ENCODE measurements at places on chromosomes 2 and 18.
A peak's percentile ranks its signal among the peaks of the same experiment; 100 is the strongest.

DNA sequence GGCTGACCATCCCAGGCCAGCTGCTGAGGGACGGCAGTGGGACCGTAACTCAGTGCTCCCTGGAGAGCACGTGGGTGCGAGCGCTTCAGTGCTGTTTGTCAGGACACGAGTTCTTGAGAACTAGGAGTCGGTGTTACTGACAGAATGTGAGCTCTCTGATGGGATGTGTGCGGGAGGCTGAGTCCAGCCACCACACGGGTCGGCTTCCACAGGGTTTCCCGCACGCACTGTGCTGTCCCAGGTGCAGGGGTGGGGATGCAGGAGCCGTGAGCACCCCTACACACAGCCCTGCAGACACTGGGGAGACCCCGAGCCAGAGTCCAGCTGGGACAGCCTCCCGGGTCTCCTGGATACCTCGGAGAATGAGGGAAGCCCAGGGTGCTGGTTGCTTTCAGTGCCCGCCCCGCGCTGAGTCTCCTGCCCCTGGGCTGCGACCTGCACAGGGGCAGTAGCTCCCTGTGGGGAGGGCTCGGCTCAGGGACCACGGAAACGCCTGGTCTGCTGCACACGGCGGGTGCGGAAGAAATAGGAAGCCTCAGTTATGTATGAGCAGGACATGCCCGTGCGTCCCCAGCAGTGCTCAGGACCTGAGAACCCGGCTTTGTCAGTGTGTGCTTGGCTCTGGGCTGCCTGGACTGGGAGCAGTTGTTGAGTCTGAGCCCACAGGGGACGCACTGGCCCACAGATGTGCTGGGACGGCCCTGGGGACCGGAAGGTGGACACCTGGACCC, 71.2 kb downstream of the KCNG2 start:
- DNase-seq: no peak

DNA sequence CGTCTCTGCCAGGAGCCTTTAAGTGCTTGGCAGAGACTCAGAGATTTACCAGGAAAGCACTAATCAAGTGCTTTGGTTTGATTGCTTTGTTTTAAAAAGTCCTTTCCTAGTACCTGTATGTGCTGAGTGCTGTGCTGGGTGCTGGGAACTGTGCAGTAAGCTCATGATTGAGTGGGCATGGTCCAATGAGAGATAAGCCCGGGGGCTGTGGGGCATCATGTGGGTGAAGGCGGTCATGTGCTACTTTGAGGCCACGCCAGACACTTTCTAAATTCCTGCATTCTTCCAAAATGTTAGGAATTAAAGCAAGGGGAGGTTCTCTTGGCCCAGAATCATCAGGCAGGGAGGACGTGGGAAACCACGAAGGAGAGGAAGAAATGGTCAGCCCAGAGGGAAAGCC, 109.0 kb downstream of the ACAA2 start:
- DNase-seq: no peak

DNA sequence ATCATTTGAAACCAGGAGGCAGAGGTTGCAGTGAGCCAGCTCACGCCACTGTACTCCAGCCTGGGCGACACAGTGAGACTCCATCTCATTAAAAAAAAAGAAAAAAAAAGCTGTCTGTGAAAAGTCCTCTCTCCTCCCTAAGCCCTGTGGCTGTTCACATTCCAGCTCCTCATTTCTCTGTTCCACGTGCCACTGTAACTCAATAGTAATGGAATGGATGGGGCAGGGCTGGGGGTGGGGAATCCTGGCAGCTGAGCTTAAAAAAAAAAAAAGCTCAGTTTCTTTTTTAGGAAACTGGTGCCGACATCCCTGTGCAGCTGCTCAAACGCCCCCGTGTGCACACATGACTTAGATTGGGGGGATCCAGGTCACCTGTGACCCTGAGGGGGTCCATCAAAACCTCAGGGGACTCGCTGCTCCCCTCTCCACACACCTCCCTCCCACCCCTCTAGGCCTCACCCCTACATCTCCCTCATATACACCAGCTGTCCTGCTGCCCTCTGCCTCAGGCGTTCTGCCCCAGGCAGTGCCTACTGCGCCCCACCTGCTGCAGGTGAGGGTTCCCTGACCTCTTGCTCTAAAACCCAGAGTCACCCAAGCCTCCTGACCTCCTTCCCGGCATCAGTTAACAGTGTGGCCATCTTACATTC, 255.4 kb downstream of the AGAP1 start:
- DNase-seq: no peak

GRCh38 chr2:35099342-35099741, 1256.2 kb upstream of the CRIM1 start:
- DNase-seq: no peak

DNA sequence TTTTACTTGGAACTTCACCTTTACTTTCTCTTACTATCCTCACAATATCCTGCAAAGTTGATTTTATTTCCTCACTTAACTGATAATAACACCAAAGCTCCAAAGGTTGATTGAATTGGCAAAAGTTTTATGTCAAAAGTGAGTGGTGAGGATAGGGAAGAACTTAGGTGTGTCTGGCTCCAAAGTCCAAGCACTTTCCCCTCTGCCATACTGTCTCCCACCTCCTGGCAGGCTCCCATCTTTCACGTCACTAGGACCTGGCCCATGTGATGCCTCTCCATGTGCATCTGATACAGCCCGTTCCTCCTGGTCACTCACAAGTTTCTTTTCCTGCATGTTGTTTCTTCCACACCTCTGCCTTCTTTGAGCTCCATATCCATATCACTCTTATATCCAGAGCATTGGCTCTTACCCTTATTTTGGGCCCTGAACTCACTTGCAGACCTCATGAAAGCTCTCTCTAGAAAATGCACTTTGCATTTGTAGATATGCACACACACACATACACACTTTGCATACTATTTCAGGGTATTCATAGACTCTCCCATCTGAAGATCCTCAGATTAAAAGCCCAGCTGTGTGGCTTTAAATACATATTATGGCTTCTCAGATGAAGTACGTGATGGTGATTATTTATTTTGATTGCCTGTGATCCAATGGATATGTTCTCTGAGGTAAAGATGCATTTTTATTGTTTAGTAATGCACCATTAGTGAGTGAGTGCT, 12.3 kb downstream of the MEP1B start:
- peak; percentile 53 for DNase-seq

DNA sequence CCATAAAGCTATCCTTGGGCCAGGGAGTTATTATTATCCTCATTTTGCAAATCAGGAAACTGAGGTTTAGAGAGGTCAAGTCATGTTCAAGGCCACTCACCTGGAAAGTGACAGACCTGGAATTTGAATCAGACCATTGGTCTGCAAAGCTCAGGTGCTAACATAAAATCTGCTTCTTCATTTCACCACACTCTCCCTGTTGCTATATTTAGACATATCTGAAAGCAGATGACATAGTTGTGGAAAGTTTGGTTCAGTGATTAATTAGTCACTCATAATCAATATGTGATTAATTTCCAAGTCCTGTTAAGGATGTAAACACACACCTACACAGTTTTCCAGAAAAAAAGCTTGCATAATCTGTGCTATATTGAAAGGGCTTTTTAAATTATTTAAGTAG, 57.4 kb downstream of the LINC00305 start:
- DNase-seq: no peak

- DNase-seq: no peak
Measured at GRCh38 chr2:10331702-10332401, 29.1 kb downstream of the HPCAL1 start.

GRCh38 chr2:61177727-61178549, 15.9 kb downstream of the C2orf74 start:
- no peak for DNase-seq

DNA sequence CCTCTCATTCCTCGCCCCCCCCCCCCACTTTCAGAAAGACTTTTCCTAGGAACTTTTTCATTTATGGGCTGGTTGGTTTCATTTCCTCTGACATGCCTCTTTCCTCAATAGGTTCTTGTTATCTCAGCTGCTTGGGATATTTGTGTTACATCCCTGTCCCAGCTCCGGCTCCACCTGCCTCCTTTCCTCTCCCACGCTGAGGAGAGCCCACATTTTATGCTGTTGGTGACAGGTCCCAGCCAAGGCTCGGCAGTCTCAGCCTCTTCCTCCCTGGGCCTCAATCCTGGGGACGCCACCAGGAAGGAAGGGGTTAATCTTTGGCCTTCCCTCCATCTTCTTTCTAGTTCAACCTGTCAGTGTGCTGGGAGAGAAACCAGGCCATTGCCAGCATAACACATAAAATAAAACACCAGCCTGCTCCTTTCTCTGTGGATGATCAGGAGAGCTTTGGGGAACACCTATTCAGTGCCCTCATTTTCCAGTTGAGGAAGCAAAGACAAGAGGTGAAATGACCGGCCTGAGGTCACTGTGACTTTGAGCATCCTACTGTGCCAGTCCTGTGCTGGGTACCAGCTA, 216.9 kb upstream of the TNP1 start:
- DNase-seq: no peak

DNA sequence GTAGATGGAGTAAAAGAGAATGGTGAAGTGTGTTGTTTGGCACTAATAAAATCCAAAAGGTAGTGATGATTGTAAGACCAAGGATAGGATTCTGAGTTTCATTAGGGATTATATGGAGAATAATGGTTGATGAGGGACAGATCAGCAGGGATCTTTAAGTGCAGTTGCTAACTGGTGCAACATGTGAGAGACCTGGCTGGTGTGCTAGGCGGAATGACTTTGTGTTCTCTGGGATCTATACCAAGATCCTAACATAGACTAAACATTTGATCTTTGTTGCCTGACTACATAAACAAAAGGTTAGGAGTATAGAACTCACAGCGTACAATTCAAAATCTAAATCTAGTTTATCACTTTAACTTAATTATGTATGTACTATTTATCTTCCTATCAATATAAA, 135.4 kb downstream of the PTRHD1 start:
- DNase-seq: no peak

DNA sequence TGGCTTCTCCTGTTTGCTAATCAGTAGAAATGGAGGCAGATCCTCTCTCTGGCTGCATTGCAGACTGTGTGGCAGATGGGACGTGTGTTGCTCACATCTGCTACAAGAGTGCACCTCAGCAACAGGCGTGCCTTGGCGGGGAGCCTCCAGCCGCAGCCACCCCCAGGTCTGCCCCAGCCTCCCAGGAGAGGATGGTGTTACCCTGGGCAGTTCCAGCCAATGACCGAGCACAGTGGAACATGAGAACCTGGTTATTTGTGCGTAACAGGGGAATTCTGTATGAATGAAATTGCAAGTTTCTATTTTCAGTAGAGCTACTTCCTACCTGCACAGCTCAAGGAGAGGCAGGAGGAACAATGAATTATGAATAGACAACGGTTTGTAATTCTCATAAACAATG, 130.6 kb upstream of the CBLN2 start:
- DNase-seq: no peak

- no peak for DNase-seq
Measured at GRCh38 chr2:173008786-173009185, 66.9 kb upstream of the MAP3K20 start.

DNA sequence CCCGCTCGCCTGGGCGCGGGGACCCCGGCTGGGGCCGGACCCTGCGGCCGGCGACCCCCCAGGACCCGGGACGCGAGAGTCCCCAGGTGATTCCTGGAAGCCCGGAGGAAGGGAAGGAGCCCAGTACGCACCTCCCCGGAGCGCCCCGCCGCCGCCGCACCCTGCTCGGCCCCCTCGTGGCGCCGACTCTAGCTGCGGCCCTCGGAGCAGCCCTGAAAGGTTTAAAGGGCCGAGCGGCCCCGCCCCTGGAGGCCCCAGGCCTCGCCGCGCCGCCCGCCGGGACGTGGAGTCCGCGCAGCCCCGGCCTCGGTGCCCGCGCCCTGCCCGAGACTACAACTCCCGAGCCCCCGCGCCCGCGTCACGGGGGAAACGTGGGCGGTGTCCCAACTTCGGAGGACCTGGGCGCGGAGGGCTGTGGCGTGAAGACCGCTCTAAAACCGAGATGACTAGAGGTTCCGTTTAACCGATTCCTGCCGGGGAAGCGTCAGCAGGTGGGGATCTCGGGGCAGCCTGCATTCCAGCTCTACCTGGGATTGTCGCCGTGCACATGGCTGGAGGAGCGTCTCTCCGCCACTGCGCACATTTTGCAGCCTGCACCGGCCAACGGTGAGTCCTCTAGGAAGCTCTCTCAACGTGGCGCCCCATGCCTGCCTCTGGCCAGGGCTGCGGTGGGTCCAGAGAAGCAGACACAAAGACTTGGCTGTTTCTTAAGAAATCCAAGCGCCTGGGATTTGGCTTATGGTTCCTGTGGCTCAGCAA, at the start of gene TMEM150A:
TMEM150A (minus strand) TSS at position 223 of the 759 bp plus-strand sequence. CDS start 750 bp downstream, outside the sequence.
- peak; percentile 90 for DNase-seq

GRCh38 chr2:238513346-238513745, 86.6 kb downstream of the ASB1 start:
- peak; percentile 10 for DNase-seq

DNA sequence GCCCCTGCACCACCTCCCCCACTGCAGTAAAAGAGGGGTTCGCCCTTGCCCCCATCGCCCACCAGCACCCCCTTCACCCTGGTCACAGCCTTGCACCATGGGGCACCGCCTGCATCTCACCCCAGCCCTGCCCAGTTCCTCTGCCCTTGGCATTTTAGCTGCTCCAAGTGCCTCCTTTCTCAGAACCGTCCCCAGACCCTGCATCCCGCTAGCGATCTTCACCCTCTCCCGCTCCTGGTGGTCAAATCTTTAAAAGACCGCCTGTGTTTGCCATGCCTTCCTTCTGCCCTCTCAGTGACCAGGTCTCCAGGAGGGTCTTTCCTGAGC, 114.7 kb upstream of the OTOS start:
- no peak for DNase-seq

DNA sequence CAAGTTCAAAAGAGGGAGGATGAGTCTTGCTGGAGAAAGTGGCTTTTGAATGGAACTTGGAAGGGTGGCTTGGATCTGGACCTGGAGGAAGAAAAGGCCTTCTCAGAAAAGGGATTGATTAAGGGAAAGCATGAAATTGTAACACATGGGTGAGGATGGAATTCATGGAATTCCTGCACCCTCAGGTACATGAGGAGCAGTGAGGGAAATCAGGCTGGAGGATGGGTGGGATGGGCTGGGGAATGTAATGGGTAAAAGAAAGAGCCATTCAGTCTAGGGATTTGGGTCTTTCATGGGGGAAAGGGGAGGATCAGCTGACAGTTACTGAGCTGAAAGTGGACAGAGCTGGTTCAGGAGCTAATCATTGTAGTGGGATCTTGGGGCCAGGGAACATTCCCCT, 51.2 kb upstream of the HAAO start:
- no peak for DNase-seq

GRCh38 chr2:236512902-236513435, 56.7 kb upstream of the ACKR3 start:
- peak; percentile 3 for DNase-seq
